ENCODE measurements at places on chromosomes 12 and 14. TPM values are rescaled to one million over a fixed set of nuclear protein-coding genes. Genes with fewer than 3 reads are reported as not detected.

The LRFN5 gene
- not detected for total RNA-seq

DNA sequence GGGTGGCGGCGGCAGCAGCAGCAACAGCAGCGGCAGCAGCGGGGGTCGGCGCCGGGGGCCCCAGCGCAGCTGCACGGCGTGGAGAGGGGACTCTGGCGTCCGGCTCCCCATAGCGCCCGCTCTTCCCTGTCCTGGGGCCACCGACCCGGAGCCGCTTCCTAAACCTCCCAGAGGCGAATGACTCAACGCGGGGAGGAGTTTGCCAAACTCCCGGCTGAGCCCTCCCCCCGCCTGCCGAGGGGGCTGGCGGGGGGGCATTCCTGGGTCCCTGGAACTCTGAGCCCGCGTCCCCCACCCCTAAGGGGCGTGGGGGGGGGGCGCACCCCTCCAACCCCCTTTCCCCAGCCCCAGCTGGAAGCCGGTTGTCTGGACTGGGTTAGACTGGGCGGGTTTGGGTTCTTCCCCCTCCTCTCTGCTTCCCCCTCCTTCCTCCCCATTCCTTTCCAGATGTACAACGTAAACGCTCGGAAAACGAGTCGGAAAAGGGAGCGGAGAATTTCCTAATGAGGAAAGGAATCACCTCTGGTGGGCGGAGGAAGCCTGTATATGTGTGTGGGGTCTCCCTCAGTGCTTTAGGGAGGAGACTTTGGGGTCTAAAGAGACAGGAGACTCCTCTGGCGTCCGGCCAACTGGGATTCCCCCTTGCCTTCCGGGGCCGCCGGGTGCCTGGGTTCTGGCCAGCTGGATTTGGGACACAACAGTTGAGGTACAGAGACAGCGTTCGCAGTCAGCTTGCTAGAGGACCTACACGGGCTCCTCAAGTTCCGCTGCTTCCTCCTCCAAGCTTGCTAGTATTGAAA is at the start of gene ITGA5:
TSS of gene ITGA5 (minus strand) at position 179 of the 800 bp plus-strand sequence. CDS start at position 111, 68 bp downstream.
- DNase-seq, result peak; percentile 83

GRCh38 chr14:35222324-35222723 is 69.9 kb upstream of the PSMA6 start:
- no peak for DNase-seq

GRCh38 chr14:57549016-57549564 is 55.4 kb upstream of the CCDC198 start:
- no peak for DNase-seq

- DNase-seq, result no peak
Measured at GRCh38 chr14:24277606-24278321, 6.4 kb upstream of the RABGGTA start.

DNA sequence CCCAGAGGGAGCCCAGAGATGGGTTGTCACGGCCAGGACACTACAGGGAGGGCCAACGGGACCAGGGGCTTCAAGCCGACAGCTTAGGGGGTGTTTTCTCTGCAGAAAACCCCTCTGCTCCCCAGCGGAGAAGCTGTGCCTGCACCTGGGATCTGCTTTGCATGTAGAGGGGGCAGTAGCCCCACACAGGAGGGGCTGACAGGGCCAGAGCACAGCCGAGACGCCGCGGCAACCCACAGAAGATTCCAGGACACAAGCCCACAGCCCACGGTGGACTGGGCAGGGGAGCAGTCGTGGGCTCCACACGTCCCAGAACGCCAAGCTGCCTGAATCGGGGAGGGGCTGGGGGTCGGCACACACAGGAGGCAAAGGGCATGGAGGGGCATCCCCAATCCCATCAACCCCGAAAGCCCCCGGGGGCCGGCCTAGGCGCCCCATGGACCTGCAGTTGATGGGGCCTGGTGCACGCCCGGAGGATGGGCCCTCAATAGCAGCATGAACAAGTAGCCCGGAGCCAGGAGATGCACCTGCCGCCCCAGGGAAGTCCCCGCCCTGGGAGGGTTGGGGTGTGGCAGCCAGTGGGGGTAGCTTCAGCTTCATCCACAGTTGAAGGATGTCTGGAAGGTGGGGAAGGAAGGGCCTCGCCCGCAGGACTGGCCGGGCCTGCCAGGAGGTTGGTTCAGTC is 30.5 kb upstream of the TMEM179 start:
- DNase-seq, result no peak

GRCh38 chr12:120856980-120857379 is 47.2 kb downstream of the SPPL3 start:
- DNase-seq, result peak; percentile 22

DNA sequence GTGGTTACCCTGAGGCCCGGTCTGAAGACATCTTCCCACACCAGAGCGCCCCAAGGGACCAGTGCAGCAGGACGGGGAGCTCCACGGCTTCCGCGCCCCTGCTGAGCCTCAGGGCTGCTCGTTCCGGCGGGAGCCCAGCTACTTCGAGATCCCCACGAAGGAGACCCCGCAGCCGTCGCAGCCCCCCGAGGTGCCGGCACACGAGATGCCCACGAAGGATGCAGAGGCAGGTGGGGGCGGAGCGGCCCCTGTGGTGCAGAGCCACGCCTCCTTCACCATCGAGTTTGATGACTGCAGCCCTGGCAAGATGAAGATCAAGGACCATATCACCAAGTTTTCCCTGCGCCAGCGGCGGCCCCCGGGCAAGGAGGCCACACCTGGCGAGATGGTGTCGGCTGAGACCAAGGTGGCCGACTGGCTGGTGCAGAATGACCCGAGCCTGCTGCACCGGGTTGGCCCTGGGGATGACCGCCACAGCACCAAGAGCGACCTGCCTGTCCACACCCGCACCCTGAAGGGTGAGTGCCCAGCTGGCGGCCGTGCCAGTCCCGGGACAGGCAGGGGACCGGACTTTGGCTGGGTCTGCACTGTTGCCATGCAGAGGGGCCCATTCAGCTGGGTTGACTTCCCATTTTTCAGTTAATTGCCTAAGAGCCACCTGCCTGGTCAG is 18.1 kb downstream of the CEP170B start:
- no peak for DNase-seq

- no peak for DNase-seq
Measured at GRCh38 chr14:55873169-55873568, 245.0 kb upstream of the PELI2 start.

DNA sequence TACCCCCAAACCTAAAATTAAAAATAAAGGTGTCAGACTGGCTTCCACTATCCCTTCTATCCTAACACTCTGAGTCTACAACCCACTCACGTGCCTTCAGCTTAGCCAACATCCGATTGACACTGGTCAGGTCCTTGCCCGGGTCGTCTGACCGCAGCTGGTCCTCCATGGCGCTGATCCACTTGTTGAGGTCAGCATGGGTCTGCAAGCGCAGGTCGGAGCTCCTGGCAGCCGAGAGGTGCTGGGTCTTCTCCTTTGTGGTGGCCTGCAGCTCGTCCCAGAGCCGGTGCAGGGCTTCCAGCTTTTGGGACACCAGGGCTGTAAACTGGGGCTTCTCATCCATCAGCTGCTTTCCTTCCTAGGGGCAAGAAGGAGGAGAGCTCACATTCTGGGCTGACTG is 78.0 kb downstream of the PLEKHG3 start:
- no peak for DNase-seq

GRCh38 chr12:43969882-43970281 is 134.0 kb downstream of the TMEM117 start:
- DNase-seq, result peak; percentile 9

DNA sequence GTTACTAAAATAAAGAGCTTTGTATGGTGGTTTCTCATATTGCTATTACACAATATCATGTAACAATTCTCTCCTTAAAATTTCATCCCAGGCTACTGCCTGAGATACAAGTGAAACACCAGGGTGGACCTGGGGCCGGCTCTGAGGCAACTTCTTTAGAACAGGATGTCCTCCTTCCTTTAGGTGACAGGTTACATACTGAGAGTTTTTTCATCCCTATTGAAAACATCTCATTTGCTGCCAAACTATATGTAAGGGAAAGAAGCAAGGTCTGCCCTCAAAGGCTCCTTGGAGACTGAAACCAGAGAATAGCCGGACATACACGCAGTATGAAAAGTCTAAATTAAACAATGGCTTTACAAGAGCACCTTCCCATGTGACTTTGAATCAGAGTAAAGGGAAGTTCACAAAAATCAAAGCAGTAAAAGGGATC is 139.9 kb downstream of the DUSP6 start:
- no peak for DNase-seq

The C14orf180 gene
- 0.67 TPM for total RNA-seq

The FAM234B gene
- 4.1 TPM for total RNA-seq

The SLC38A4 gene
- total RNA-seq, result 4.1 TPM

- no peak for DNase-seq
Measured at GRCh38 chr12:162467-163307, 51.3 kb downstream of the SLC6A12 start.

DNA sequence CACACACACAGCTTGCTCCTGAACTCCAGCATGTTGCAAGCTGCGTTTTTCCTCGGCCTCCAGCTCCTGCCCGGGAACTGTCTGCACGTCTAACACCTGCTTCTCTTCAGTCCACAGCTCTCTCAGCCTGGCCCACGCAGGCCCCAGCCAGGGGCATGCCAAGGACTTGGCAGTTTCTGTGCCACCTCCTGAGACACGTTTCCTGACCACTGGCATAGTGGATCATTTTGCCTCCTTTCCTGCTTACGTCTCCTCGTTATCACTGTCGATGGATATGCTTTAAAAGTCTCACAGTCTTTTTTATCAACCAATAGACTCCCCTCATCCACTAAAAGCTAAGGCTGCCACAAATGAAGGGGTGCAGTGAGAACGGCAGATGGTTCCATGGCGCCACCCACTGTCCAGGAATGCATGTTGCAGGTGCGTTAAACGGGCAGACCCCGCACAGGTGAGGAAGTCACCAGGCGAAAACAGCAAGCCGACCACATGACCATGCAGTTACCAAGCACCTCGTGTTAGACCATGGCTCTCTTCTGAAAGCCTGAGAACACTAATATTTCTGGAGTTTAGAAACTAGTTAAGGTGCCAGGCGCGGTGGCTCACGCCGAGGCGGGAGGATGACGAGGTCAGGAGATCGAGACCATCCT is 14.7 kb upstream of the TEAD4 start:
- DNase-seq, result peak; percentile 52

The MTERF2 gene
- 46.2 TPM for total RNA-seq

The PTCSC3 gene
- total RNA-seq, result not detected

- no peak for DNase-seq
Measured at GRCh38 chr12:105595440-105595839, 264.9 kb downstream of the C12orf75 start.

The RAPGEF3 gene
- total RNA-seq, result 0.47 TPM

- DNase-seq, result peak; percentile 93
Measured at GRCh38 chr14:101809671-101810514, 48.4 kb downstream of the PPP2R5C start.

DNA sequence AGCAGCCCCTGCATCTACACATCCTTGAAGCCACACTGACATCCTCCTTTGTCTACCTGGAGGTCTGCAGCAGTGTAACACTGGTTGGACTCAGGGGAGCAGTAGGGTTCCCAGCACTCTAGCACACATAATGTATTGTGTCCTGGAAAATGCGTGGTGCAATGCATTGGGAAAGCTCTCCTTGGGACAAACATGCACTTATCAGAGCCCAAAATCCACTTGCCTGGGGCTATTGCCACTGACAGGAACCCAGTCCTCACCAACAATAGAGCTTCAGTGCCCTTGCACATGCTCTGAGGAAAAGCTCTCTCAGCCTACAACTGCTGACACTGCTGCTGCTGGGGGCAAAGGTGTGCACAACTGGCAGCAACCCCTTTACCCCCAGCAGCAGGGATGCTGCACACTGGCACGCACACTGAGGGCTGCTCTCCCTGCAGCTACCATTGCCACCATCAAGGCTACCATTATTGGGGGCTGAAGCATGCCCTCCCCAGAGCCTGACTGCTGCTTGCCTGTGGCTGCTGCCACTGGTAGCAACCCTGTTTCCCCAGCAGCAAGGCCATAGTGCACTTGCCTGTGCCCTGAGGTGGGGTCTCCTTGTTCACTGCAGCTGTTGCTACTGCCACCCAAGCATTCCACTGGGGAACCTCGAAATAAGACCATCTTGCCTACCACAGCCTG is 221.9 kb downstream of the SLC38A4 start:
- no peak for DNase-seq

DNA sequence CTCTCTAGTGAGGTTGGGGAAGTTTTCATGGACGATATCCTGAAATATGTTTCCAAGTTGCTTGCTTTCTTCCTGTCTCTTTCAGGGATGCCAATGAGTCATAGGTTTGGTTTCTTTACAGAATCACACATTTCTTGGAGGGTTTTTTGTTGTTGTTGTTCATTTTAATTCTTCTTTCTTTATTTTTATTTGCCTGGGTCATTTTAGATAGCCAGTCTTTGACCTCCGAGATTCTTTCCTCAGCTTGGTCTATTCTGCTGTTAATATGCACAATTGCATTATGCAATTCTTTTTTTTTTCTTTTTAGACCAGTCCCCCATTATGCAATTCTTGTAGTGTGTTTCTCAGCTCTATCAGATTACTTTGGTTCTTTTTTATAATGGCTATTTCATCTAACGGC is 338.9 kb downstream of the AEBP2 start:
- peak; percentile 7 for DNase-seq

DNA sequence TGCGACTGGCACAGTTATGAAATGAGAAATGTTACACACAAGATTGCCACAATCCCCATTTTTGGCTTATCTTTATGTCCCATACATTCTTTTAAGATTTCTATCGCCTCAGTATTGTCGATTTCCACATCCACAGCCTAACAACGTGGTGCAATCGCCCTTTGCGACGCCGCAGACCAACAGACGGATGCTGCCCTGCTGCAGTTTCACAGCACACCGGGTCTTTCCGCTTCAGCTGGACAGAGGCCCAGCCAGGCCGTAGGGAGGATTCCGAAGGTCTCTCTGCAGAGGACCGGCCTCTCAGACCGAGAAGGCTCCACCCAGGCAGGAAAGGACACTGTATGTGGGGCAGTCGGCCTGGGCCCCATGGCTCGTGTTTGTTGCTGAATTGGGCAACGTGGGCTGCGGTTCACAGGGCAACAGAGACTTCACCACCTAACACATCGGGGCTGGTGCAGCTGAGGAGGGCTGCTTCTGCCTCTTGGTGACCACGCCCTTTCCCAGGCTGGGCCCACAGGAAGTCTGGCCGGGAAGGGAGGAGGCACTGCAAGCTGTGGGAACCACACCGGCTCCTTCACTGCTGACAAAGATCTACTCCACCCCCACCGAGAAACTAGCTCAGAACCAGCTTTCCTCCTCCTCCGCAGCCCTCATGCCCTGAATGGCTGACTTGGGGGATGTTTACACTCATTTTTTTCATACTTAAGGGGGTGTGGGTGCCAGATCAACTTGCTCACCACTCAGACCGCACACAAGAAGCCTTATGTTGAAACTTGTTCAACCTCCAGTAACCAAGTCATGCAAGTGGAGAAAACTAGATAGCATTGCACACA is 32.9 kb upstream of the MDM1 start:
- DNase-seq, result peak; percentile 89

DNA sequence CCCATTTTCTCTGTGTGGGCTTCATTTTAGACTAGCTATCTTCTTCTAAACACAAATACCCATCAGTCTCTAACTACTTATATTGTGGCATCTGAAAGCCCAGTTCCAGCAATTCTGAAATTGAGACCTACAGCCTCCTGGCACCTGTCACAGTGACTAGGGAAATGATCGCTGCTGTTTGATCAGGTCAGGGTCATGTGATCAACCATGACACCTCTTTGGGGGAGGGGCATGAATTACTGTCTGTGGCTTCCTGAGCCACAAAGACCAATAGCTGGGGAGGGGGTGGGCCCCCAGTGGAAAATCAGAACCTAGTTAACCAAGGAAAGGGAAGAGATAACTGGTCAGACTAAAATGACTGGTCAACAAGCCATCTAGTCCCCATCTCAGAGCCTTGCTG is 14.1 kb downstream of the WSCD2 start:
- no peak for DNase-seq

GRCh38 chr12:124075841-124076240 is 102.8 kb downstream of the ZNF664 start:
- no peak for DNase-seq

- no peak for DNase-seq
Measured at GRCh38 chr14:87813211-87813610, 179.8 kb downstream of the GALC start.

Measured in myocyte (in vitro differentiated cells).